ENCODE measurements at places on chromosomes 6 and 20. TPM values are rescaled to one million over a fixed set of nuclear protein-coding genes. Genes with fewer than 3 reads are reported as not detected.

Gene PAK5
- not detected for total RNA-seq

- DNase-seq = no peak
Measured at GRCh38 chr20:6829510-6830116, 62.1 kb downstream of the BMP2 start.

DNA sequence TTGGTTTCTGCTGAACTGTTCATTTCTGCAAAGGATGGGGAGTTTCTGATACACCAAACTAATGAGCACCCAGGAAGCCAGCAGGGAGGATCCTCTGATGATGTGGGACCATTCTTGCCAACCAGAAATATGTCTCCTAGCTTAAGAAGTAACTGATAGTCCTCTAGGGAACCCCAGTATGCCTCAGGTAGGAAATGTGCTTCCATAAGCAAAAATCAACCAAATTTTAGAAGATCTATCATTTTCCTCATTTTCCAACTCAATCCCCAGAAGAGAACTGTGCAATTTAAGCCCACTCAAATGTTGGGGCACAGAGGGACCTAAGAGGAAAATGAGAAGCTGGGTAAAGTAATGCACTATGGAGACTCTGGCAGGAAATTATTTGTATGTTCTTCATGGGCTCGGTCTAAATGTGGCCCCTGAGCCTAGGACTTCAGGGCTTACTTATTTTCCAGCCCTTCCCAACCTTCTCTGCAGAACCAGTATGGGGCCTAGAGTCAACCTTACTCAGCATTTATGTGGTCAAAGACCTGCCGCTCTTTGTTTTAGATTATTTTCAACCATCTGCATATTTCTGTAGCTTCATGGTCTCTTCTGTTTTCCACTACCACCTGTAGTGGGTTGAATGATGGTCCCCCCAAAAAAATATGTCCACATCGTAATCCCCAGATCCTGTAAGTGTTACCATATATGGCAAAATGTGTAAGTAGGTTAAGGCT is 359.8 kb upstream of the CDH4 start:
- DNase-seq = no peak

GRCh38 chr6:37643851-37644672 is 53.6 kb downstream of the MDGA1 start:
- DNase-seq = peak; percentile 52

DNA sequence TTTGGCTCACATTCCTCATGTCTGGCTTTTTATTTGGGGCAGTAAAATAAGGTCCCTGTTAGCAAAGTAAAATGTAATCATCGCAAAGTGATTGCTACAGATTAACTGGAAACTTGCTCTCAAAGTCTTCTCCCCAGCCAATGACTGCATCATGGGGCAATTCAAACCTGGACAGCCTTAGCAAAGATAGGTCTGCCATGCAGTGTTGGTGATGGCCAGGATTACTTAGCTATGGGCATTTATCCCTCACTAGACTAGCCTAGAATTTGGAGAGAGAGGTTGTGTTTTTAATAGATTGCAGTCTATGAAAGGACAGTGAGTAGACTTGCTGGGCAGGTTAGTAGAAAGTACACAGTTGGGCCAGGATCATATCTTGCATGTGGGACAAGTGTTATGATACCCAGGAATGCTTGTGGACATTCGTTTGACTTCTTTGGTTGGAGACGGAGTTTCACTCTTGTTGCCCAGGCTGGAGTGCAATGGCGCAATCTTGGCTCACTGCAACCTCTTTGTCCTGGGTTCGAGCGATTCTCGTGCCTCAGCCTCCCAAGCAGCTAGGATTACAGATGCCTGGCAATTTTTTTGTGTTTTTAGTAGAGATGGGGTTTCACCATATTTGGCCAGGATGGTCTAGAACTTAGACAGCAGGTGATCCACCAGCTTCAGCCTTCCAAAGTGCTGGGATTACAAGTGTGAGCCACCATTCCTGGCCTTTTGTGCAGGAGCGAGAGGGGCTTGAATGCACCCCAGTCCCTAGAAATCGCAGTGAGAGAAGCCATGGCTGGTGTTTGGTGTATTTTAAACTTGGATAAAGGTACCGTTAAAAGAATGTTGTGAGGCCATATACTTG is 3.4 kb downstream of the RPS12 start:
- DNase-seq = no peak

GRCh38 chr20:36113036-36113435 is 41.5 kb upstream of the EPB41L1 start:
- no peak for DNase-seq

Gene GPLD1
- 0.73 TPM for total RNA-seq

Gene TMC2
- not detected for total RNA-seq

Gene HFE
- 0.44 TPM for total RNA-seq

GRCh38 chr6:162706232-162706631 is 21.3 kb downstream of the PRKN start:
- DNase-seq = no peak

DNA sequence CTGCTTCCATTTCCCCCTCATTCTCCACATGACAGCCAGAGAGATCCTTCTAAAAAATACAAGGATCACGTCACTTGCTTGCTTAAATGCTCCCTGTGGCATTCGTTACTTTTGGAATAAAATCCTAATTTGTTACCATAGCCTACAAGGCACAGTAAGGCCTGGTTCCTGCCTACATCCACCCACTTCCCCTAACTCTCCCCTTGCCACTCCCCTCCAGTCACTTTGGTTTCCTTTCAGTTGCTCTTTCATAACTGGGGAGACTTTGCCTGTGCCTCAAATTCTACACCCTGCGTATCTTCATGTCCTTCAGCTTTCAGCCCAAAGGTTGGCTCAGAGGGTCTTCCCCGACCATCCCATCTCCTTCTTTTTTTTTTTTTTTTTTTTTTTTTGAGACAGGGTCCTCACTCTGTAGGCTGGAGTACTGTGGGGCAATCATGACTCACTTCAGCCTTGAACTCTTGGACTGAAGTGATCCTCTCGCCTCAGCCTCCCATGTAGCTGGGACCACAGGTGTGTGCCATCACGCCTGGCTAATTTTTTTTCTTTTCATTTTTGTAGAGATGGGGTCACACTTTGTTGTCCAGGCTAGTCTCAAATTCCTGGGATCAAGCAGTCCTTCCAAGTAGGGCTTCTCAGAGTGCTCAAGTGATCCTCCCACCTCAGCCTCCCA is 12.5 kb downstream of the ID1 start:
- no peak for DNase-seq

Gene SIRPB2
- not detected for total RNA-seq

DNA sequence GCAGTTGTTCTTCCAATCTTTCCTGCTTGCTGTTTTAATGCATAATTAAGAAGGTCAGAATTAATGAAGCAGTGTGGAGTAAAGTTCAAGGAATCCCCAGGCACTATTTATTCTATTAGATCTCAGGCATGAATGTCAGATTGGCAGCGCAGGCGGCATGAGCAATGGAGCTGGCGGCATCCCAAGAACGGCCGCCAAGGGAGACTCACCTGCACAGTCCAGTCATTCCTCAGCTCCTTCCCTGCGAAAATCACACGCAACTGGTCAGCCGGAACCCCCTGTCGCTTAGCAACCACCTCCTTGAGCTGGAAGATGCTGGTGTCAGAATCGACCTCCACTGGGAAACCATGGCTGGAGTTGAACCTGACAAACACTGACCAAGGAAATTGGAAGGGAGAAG is 284.5 kb downstream of the PRKN start:
- no peak for DNase-seq

GRCh38 chr20:23234311-23235078 is 116.1 kb upstream of the NXT1 start:
- DNase-seq = no peak

DNA sequence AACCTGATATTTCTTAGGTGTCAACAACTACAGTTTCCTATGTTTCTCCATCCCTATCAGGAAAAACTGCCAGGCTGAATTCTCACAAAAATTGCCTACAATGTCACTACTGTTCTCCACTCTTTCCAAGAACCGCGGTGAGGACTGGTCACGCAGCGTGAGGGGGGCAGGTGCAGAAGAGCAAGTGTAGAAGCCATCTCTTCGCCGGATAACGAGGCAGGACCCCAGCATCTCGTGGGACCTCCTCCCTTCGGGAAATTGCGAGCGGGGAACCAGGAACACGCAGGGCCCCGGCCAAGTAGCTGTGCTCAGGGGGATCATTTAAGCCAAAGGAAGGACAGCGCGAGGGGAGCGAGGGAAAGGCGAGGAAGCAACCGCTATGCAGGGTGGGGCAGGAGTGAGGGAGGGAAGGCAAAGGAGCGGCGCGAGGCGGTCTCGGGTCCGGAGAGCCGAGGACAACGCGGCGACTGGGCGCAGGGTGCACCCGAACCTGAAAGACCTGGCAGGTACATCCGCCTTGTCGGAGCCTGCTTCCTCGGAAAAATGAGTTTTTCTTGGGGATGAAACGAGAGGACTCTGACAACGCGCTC is 559 bp downstream of the APMAP start:
- no peak for DNase-seq

Gene DEFB126
- total RNA-seq = not detected

Gene BPIFA1
- not detected for total RNA-seq

GRCh38 chr6:17381424-17382147 is 11.8 kb upstream of the CAP2 start:
- DNase-seq = no peak

GRCh38 chr6:45116714-45117410 is 211.3 kb upstream of the RUNX2 start:
- no peak for DNase-seq

Gene SPAG4
- 18.9 TPM for total RNA-seq

GRCh38 chr6:36113703-36114102 is 16.6 kb upstream of the MAPK13 start:
- no peak for DNase-seq

DNA sequence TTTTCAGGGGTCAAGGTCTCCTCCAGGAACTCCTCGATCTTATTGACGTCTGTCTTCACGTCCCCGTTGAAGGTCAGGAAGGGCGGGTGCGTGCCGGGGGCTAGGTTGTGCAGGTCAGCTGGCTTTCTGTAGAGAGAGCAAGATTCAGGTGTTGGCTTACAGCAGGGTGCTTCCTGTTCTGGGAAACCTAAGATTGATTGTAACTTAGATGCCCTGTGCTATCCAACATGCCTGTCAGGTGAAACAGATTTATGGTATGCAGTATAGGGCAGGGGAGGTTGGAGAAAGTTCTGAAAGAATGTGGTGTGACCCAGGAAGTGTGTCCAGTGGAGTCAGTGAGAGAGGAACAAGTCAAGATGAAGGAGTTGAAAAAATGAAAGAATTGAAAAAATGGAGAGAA is 66.4 kb downstream of the CLIC5 start:
- no peak for DNase-seq

DNA sequence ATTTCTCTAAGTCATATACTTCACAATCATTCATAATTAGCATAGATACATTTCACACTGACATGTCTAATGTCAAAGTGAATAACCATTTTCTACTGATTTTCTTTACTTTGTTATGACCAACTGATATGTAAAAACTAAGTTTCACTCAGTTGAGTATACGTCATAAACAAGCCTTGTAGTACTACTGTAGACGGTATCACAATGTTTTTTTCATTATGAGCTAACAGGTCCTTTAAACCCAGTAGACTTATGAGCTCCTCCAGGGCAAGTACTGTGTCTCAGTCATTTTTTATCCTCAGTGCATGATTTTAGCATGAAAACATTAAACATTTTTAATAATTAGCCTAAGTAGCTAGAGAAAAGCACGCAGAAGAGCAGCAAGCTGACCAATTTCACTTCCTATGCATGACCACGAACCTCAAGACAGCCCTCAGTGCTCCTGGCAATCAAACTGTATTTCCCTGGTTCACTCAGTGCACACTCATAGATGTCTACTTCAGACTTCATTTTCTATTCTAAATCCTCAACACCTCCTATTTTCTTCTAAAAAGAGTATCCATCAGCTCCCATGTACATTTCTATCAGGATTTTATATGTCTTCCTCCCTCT is 32.0 kb upstream of the TFAP2D start:
- no peak for DNase-seq

Gene TMEM217
- total RNA-seq = 0.27 TPM

GRCh38 chr6:160221423-160221822 is 37.2 kb downstream of the SLC22A2 start:
- no peak for DNase-seq

DNA sequence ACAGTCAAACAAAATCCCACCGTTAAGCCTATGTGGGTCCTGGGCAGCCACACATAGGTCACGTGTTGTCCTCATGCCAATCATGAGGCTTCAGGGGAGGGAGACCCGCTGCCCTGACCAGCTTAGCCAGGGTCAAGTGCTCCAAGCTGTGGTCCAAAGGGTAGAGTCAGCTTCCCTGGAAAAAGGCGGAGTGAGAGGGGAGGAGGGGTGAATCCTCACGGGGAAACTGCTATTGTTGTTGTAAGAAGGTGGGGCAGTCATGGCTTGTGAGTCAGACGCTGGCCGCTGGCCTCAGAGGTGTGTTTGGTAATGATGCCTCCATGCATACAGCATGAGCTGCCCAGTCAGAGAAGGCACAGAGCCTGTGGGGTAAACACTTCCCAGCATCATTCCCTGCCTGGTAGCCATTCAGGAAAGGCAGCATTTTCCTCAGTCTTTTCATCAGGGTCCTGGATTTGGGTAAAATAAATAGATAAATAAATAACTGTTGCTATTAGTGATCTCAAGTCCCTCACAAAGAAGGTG is 8.7 kb downstream of the CST3 start:
- no peak for DNase-seq

DNA sequence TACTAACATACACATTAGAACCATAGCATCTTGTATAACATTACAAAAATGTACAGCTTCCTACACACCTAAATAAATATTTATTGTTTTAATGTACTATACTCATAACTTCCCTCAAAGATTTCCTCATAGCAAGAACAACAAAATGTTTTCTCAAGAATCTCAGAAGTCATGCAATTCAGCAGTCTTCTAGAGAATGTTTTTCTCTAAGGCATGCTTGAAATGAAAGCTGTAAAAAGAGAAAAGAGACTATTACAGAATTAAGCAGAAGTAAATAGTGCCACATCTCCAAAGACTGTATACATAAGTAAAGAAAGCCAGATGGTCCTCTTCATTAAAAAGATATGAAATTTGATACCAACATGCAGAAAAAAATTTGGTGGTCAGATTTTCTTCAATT is 672.2 kb downstream of the EPM2A start:
- DNase-seq = no peak

Gene TAF4
- 14.1 TPM for total RNA-seq

- no peak for DNase-seq
Measured at GRCh38 chr20:50278684-50279531, 88.3 kb downstream of the CEBPB start.

DNA sequence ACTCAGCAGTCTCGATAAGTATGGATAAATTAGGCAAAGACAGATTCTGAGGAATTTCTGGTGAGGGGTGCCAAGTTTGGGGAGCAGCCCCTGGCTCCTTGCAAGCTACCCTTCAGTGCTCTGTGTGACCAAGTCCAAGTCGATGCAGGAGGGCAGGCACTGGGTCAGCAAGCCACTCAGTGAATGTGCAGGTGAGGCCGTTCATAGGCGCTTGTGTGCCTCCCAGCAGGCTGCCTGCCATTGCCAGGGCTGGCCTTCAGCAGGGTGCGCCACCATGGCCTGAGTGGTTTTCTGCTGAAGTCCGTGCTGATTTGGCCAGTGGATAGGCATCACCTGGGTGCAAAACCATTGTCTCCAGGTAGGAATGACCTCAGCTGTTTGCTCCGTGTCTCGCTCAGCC is 3.3 kb upstream of the GNRH2 start:
- no peak for DNase-seq

Gene BPIFB4
- not detected for total RNA-seq

All from CD8-positive, alpha-beta T cell (primary cell).